ENCODE measurements at places on chromosomes 7 and 10.

DNA sequence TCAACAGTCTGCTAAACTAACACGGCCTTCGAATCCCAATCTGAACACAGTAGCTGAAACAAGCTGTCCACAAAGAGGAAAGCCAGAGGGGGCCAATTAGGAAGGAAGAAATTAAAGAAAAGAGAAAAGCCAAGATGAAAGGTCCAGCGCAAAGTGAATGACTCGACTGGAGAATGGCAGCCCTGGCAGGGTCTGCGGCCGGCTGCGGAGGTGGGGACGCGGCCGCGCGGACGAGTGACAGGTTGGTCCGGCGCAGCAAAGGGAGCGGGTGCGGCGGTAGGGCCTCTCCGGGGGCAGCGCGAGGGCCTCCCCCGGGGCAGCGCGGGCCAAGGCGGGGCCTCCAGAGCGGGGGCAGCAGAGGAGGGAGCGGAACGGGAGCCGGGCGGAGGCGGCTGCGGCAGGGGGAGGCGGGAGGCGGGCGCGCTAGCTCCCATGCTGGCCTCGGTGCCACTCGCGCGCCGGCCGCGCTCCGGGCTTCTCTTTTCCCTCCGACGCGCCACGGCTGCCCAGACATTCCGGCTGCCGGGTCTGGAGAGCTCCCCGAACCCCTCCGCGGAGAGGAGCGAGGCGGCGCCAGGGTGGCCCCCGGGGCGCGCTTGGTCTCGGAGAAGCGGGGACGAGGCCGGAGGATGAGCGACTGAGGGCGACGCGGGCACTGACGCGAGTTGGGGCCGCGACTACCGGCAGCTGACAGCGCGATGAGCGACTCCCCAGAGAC, at the start of gene VWC2:
TSS of gene VWC2 (plus strand) at position 421 of the 718 bp plus-strand sequence. CDS start 1,798 bp downstream, outside the sequence.
- no peak for DNase-seq

DNA sequence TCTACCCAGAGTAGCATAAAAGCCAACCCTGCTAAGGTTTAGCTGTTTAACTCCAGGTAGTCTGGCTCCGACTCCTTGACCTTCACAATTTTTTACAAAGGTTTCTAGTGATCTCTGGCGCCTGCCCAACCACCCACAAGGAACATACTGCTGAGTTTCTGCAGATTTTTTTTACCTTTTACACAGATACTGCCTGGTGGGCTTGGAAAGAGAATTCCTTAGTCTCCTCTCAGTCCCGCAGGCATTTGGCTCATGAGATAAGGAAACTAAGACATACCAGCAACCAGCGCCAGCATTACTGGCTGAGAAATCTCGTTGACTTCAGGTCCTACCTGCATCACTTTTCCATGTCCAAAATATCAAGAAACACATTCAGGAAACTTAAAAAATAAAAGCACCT, 51.1 kb upstream of the LYZL1 start:
- no peak for DNase-seq

GRCh38 chr7:127798023-127798422, 146.0 kb downstream of the SND1 start:
- no peak for DNase-seq

GRCh38 chr10:86449926-86450558, 71.5 kb downstream of the WAPL start:
- DNase-seq, result no peak

GRCh38 chr7:77434570-77435275, 18.6 kb upstream of the GSAP start:
- no peak for DNase-seq

DNA sequence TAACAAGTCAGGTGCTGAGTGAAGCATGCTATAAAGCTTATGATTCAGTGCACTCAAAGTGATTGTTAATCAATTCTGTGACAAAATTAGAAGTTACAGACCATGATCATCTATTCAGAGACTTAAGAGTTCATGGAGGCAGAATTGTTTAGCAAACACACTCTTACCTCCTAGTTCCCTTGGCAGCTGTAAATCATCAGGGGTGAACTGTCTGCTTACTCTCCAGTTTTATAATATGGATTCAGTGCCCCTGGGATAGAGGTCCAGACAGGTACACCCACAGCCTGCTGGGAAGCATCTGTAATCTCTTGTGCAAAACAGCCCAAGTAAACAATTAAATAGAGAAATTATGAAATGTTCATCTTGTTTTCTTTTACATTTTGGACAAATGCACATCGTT, 835.0 kb upstream of the COBL start:
- DNase-seq, result no peak
